ENCODE measurements at places on chromosomes 5 and 9.

- no peak for DNase-seq
These were observed 77.7 kb upstream of the NFIB start for GRCh38 chr9:14391620-14392019.

DNA sequence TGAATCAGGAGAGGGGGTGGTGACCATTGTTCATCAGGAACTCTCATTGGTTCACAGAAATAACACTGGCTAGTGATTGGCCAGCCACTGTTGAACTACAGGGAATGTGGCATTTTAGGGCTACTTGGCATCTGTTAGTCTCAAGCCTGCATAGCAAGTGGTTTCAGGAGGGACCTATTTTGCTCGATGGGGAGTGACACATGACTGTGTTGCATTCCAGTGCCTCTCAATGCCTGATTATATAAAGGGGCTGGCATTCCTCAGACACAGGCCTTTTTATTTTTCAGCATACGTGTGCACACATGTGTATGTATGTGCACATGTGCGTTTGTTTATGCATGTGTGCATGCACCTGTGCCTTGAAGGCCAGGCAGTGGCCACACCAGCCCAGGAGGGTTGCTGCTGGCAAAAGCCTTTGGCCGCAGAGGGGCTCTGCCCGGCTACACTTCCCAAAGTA is 23.2 kb downstream of the FGD3 start:
- no peak for DNase-seq

DNA sequence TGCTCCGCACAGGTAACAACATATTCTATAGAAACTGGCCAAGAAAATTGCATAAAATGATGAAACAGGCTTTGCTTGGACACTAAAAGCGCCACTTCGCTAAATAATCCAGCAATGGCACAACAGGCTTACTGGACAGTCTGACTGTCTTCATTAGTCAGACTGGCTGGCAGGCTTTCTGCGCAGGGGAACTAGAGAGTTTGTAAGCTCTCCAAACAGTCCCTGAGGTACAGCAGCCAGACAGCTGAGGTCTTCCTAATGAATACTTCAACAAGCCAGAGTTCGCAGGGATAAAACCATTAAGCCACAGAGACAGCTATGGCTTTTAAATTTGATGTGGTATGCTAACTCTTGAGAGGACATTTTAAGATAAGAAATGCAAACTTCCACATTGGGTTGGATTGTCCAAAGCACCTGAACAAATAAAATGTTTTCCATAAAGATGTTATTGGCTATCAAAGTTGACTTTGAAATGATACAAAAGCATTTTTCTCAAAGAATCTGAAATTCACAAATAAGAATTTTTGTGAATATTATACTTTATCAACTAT is 20.7 kb downstream of the PLK2 start:
- no peak for DNase-seq

DNA sequence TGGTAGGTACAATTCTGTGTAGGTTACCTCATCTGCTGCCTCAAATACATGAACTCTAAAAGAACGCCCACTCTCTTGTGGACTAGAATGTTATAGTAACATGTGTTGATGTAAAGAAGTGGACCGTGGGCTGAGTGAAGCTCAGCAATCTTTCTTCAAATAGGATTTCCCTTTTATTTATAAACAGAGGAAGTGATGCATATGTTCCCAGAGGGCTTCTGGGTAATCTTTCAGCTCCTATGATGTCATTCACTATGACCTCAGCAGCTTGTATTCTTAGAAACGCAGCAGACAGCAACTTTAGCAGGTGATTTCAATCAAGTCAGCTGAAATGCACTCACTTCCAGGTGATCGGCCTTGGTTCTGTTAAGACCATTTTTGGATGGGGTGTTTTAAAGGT is 14.4 kb downstream of the F2RL2 start:
- no peak for DNase-seq

DNA sequence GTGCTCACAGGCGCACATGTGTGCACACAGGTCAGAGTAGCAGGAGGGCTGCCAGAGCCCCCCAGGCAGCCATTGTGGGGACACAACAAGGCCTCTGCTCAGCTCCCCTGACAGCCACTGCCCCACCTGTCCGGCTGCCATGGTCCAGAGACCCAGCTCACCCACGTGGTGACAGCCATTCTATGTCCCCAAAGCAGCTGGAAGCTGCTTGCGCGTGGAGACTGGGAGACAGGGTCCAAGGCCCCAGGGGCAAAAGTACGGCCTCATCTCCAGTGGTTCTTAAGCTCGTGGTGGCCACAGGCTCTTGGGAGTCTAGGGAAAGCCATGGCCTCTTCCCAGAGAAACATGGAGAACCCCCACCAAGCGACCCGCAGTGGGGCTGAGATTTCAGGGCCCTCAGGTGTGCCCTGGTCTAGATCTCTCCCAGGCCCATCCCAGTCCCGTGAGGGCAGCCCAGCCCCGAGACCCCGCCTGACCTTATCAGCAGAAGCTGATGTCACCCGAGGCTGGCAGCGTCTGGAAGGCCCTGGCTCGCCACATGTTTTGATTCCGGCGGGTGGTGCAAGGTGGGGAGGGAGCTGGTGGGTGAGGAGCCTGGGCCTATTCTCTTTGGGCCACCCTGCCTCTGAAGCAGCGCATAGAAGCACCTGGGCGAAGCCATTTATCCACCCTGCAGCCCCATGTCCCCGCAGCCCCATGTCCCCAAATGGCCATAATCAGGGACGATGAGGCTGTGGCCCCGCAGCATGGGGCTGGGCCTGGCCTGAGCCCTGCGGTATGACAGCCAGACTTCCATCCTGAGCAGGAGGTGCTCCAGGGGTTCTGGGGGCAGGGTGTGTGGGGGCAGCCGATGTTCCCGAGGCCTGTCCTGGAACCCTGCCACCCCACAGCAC is 31.7 kb downstream of the GLT6D1 start:
- DNase-seq, result no peak

DNA sequence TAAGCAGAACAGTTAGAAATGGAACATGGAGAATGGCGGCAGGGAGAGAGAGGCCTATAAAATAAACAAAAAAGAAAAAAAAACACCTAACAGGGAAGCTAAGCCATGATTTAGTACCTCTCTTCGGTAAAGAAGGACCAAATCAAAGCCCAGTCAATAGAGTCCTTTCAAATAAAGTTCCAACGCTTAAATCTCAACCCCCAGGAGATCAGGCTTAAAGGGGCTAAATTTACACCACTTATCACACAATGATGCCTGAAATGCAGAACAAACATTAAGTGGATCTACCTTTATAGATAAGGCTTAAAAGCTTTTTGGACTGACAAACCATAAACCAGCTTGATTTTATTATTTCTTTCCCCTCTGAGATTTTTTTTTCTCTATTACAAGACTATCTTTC is 66.3 kb downstream of the PRELID2 start:
- DNase-seq, result peak; percentile 1

- DNase-seq, result no peak
These were observed 526.0 kb upstream of the ADAMTS16 start for GRCh38 chr5:4614088-4614487.

DNA sequence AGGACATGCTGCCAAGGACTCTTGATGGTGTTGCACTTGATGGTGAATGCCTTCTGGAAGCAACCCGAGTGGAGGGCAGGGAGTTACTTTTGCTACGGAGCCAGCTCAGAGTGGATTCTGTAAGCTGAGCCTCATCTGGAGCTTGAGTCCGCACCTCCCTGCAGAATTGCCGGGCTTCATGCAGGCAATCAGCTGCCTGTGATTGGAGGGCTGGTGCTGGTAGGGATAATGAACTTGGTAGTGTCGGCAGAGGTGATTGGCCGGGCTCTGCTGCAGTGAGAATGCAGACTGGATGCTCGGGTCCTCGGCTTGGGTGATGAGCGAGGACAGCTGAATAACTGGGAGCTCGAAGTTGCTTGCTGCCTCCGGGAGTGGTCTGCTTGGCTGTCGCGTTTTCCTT is 23.1 kb downstream of the SLC25A25 start:
- peak; percentile 33 for DNase-seq

DNA sequence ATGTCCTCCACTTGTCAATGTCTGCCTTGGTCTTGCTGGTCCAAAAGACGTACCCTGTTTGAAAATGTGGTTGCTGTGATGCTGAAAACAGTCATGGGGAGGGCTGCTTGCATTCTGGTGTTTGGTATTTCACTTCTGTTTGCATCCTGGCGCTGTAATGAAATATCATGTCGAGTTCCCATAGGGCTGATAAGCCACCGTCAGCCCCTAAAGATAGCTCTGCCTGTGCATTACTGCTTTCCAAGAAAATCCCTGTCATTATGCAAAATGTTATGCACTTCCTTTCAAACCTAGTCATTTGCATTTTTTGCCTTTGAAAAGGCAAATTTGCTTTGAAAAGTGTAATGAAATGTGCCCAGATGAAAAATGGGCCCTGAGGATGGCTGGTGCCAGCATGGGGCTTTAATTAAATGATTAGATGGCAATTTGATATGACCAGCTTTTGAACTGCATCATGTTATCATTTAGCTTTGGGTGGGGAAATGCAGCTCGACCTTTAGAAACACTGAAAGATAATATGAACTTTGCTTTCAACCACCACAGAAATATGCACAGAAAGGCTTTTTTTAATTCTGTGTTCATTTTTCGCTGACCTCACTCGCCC is 374.4 kb upstream of the SGCD start:
- no peak for DNase-seq

GRCh38 chr5:86030753-86031152 is 587.0 kb upstream of the COX7C start:
- no peak for DNase-seq

- DNase-seq, result no peak
These were observed 90.5 kb downstream of the ADAMTS12 start for GRCh38 chr5:33801292-33801691.

DNA sequence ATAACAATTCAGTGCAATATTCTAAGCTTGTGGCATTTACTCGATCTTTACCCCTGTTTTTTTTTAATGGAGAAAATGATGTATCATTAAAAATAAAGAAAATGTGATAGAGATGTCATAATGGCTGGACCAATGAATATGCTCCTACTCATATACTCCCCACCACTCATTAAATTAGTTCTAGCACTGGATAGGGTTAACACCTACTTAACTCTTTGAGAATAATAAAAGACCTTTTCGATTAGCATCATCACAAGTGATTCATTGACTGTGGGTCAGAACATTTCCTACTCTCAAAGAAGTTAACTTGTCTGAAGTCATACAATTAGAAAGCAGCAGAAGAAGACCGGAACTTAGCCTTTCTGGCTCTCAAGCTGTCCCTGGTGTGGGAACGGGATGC is 31.6 kb upstream of the RANBP6 start:
- no peak for DNase-seq

DNA sequence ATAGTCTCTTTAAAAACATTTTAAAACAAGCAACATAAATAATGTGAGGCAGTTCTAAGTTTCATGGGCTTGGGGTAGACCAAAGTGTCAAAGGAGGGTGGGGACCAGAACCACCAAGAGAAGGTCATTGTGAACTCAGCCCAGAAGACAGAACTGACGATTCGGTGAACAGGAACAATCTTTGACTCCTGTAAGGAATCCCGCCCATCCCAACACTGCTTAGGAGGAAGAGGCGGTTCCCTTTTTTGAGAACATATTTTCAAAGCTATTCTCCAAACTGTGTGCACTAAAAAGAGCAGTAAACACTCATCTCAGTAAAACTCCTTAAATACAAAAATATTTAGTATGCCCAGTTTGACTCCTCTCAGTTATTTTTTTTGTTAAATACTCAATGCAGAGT is 176.5 kb upstream of the TLE4 start:
- no peak for DNase-seq

GRCh38 chr5:78280261-78280660 is 14.2 kb downstream of the AP3B1 start:
- DNase-seq, result no peak

GRCh38 chr5:33852837-33853236 is 39.0 kb downstream of the ADAMTS12 start:
- no peak for DNase-seq

GRCh38 chr9:127856094-127856728 is 1.8 kb upstream of the ENG start:
- no peak for DNase-seq

GRCh38 chr9:114690308-114690707 is 8.3 kb upstream of the TEX48 start:
- DNase-seq, result no peak

DNA sequence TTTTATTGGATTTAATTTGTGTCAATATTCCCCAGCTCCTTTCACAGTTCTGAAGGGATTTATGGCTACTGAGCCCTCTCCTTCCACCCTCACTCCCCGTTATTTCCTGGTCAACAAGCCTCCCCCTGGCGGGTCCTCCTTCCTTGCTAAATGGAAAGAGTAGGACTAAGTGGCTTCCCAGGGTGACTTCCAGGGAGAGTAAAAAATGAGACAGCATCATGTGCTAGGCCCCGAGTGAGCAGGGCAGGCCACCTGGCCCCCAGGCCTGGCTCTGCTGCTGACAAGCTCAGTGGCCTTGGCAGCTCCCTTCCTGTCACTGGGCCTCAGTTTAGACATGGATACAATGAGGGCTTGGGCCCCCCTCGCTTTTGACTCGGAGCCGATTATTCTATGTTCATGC is 201.3 kb downstream of the HSPA4 start:
- DNase-seq, result no peak

- no peak for DNase-seq
These were observed 329.5 kb downstream of the KIAA0825 start for GRCh38 chr5:94288937-94289336.

GRCh38 chr5:6399980-6400910 is 21.9 kb upstream of the MED10 start:
- no peak for DNase-seq

DNA sequence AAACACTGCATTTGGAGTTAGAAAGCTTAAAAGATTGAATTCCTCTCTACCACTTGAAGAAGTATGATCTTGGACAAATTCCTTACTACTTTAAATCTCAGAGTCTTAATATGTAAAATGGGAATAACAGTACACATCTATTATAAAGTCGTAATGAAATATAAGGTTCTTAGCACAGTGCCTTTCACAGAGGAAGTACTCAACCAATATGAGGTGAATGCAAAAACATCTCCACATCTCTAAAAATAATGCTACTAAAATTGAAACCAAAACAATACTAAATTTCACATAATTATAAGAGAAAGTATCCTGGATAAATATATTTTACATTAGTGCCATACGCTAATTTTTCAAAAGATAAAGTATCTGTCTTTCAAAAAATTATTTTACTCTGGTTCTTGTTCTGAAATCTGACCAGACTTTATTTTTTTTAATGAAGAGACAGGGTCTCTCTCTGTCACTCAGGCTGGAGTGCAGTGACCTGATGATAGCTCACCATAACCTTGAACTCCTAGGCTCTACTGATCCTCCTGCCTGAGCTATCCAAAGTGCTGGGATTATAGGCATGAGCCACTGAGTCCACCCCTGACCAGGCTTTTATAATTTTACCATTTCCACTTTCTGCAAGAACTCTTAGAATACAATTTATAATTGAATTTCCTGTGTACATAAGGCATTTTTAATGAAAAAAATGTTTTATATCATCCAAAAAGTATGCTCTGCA is 21.3 kb upstream of the FNIP1 start:
- DNase-seq, result no peak

- peak; percentile 58 for DNase-seq
These were observed 305.8 kb downstream of the PDE4D start for GRCh38 chr5:59587489-59588337.

- DNase-seq, result no peak
These were observed 198.2 kb downstream of the SAXO1 start for GRCh38 chr9:18834740-18835361.

- no peak for DNase-seq
These were observed 62.8 kb upstream of the CPEB4 start for GRCh38 chr5:173825215-173825865.

- DNase-seq, result no peak
These were observed 221.6 kb upstream of the CTNND2 start for GRCh38 chr5:12125895-12126294.

GRCh38 chr9:3850098-3850497 is 324.3 kb upstream of the RFX3 start:
- DNase-seq, result no peak

Data from NCI-H1092 (cell line).